ENCODE measurements at places on chromosomes 16 and 17. TPM values are rescaled to one million over a fixed set of nuclear protein-coding genes. Genes with fewer than 3 reads are reported as not detected.

Gene CCDC154
- 0.69 TPM for total RNA-seq

DNA sequence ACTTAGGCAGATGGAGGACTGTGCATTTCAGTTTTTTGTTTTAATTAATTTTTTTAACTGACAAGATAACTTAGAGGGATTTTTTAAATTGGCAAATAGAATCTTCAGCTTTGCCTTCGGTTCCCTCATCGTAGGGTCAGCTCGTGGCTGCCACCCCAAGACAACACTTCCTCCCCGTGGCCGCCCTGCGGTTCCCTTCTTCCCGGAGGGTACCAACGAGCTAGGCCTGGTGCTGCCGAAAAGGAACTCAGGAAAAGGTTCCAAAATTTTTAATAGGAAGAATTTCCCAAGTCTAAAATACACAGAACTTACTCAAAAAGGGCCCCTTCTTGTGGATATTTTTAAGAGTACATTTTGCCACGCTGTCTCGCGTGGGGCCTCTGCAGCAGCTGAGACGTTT lies 210.4 kb upstream of the CHMP6 start:
- no peak for DNase-seq

DNA sequence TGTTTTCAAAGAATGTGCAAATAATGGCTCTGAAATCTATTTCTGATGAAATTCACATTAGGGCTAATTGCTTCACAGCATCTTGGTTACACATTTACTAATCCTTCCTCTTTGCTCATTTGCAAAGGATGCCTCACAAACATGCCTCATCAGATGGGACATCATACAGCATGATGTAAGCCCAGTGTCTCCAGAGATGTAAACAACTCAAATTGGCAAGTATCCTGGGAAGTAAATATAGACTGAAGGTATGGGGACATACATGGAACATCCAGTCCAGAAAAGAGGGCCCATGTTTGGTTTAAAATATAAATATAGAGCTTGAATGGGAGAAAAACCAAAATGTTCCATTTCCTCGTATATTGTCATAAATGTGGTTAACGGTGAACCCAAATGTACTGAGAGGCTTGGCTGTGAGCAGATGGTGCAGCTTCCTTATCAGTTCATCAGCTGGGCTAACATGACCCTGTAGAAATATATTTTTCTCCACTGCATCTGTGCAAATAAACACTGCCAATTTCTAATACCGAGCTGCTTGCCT lies 142.9 kb upstream of the NUDT7 start:
- DNase-seq: no peak

GRCh38 chr17:61862105-61862574 lies 1.2 kb downstream of the BRIP1 start:
- DNase-seq: no peak

- no peak for DNase-seq
Measured at GRCh38 chr16:27353853-27354252, 40.1 kb downstream of the IL4R start.

- no peak for DNase-seq
Measured at GRCh38 chr17:38364741-38365140, 13.1 kb downstream of the SOCS7 start.

Gene CLDN6
- total RNA-seq: not detected

Gene CA7
- not detected for total RNA-seq

Gene RAPGEFL1
- 2.8 TPM for total RNA-seq

GRCh38 chr16:27313422-27314160 lies at the start of gene IL4R:
Gene IL4R, plus strand, starts transcription at chr16:27313974. Its CDS starts 26,230 bp downstream, at chr16:27340204.
- peak; percentile 79 for DNase-seq

Gene CNGB1
- not detected for total RNA-seq

Gene GPS1
- total RNA-seq: 89.8 TPM

DNA sequence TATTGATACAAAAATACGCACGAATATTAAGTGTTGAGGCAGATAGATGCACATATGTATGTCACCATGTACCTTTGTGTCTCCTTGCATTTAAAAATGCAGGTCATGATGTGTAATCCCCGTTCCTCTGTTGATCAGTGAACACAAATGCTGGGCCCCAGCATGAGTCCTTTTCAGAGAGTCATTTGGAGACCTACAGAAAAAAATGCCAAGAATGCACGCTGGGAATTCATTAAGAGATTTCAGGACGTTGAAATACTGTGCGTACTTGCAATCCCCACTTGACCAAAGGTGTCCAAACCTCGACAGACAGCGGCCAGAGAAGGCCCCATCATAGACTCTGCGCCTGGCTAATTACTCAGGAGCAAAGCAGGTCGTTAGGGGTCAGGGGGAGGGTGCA lies 496.0 kb downstream of the MAF start:
- DNase-seq: no peak

Gene DPEP3
- 0.10 TPM for total RNA-seq

DNA sequence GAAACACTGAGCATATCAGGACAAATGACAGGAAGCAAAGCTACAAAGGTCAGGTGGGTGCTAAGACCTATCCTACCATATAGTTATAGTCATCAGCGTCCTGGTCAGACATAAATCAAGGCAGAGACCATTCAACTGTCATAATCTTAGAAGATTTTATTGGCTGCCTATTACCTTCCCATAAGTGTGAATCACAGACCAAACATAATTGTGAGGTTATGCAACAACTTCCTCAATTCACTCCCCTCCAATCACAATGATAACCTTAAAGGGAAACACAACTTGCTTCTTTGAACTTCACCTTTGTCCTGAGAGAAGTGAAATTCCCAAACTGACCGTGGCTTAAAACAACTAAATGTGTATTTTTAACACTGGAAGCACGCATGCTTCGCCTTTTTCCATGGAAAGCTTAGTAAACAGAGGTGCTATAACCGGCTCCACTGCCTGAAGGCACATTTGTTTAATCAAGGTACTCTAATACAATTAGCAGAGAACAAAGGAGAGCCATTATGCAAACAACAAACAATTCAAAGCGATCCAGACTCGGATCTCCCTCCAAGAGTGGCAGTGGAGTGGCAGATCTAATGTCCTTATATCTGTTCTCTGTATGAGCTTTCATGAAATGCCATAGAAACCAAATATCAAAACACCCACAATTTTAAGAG lies 84.9 kb downstream of the TMEM114 start:
- no peak for DNase-seq

GRCh38 chr17:57677858-57678257 lies 67.2 kb downstream of the CCDC182 start:
- no peak for DNase-seq

DNA sequence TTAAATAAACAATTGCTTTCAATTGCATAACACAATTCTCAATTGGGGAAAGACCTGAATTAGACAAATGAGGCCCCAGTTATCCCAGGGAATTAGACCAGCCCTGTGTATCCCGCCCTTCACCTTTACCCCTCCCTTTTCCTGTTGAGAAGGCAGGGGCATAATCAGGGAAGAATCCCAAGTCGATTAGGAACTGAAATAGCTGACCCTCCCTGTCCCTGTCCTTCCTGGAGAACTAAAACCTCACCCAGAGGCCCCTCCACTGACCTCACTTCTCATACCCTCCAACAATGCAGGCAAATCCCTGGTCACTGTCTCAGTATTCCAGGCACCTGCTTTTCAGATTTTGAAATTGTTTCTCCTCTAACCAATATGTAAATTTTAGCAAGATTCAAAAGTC lies 165.4 kb upstream of the CDH11 start:
- DNase-seq: no peak

Gene NLRC3
- total RNA-seq: 1.4 TPM

DNA sequence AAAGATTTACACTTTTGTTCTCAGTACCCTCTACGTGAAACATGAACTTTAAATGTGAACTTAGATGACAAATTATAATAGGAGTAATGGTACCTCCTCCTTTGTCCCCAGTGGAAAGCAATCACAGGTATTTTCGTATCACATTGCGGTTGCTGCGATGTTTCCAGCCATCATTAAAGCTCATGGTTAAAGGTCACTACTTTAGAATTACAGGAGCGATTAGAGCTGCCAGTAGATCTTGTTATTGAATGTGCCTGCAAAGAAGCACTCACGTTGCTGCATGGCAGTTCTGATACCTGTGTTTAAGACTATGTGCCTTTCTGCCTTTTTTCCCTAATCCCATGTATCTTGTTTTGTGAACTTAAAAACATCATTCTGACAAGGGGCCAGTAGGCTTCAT lies 301.0 kb downstream of the CPPED1 start:
- DNase-seq: no peak

Gene CSNK1D
- 115 TPM for total RNA-seq

GRCh38 chr17:65589321-65589720 lies 27.9 kb upstream of the AXIN2 start:
- no peak for DNase-seq

Gene CD300E
- 0.50 TPM for total RNA-seq

- no peak for DNase-seq
Measured at GRCh38 chr17:6510321-6510977, 45.9 kb downstream of the PITPNM3 start.

- DNase-seq: no peak
Measured at GRCh38 chr17:81920612-81921536, 2.9 kb upstream of the SIRT7 start.

DNA sequence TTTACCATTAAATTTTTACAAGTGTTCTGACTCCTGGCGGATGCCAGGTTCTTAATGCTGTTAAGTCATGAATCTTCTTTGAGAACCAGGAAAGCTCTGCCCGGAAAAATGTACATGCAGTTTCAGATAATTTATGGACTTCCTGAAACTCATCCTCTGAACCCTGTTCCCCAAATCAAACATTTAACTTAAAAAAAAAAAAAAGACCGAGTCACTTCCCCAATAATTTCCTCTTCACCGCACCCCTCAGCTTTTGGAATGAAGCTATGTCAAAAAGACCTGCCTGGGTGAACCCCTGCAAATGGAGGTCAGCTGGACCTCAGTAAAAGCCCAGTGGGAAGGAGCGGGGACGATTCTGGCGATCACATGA lies 15.0 kb downstream of the ZNF232 start:
- no peak for DNase-seq

DNA sequence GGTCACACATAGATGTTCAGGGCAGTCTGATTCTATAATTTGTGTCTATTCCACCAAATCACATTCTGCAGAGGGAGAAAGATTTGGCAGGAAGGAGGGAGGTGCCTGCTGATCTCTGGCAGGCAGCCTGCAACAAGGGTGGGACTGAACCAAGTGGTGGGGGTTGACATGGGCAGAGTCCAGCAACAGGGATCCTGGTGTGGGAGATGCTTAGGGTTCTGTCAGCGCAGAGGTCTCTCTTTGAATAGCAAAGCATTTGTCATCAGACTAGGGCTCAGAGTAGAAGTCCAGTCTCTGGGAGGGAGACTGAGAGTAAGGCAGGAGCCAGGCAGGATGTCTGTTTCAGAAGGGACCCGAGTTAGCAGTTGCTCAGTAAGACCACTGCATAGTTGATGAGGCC lies 94.6 kb downstream of the UTP18 start:
- DNase-seq: no peak

Gene TOX3
- total RNA-seq: not detected

DNA sequence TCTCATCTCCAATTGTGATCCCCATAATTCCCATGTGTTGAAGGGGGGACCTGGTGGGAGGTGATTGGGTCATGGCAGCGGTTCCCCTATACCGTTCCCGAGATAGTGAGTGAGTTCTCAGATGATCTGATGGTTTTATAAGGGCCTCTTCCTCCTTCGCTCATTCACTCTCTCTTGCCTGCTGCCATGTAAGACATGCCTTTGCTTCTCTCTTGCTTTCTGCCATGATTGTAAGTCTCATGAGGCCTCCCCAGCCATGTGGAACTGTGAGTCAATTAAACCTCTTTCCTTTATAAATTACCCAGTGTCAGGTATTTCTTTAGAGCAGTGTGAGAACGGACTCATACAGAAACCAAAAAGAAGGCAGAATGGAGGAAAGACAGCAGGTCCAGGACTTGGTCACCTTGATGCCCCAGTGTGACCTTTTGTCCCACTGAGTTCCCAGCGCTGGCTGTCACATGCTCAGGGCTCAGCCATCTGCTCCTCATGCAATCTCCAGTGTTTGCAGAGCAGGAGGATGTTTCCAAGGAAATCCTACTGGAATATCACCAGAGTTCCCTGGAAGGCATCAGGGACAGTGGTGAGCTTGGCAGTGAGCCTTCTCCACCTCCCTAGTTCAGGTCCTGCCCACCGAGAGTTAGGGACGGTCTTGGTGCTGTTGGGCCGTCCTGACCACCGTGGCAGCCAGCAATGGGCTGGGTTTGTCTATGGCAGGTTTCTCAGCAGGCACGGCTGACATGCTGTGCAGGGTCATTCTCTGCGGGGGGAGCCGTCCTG lies 96.7 kb downstream of the SEC14L1 start:
- DNase-seq: no peak

DNA sequence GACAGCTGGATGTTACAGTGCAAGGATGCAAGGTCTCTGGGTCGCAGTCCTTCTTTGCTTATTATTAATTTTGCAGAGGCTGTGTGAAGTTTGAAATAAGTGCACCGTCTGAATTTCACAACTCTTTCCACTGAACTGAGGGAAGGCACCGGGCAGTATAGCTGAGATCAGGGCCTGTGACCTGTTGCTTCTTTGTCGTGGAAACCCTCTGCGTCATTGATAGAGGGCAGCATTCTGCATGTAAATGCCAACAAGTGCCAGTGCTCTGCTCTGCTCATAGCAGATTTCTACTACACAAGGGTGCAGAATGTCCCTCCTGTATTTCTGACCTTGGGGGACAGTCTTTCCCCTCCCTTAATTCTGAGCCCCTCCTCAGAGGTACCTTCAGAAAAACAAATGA lies 26.0 kb downstream of the CD300LF start:
- no peak for DNase-seq

GRCh38 chr17:8801135-8801840 lies 2.1 kb upstream of the MFSD6L start:
- no peak for DNase-seq

GRCh38 chr17:81509207-81509971 lies 3.2 kb downstream of the ACTG1 start:
- no peak for DNase-seq

Gene C1QTNF8
- total RNA-seq: not detected

DNA sequence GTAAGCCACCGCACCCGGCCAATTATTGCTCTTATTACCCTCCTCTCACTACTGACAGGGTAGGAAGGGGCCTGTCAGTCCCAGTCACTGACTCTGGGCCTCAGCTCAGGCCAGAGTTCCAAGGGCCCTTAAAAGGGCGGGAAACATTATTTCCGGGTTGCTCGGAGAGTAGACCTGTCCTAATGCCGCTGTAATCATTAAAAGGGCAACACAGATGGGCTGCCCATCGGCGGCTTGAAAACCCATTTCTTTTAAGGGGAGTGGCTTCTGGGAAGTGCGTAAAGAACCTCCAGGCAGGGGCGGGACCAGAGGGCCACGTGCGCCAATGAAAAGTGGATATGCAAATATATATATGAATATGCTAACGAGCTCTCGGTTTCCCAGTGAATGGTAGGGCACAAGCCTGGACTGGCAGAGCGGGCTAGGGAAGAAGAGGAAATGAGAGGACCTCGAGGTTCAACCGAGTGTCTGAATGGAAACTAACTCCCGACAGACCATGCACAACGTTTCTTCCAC lies 26.6 kb downstream of the PIPOX start:
- no peak for DNase-seq

Gene TEX19
- not detected for total RNA-seq

Gene KCNJ18
- not detected for total RNA-seq

Gene ACSM2B
- not detected for total RNA-seq

Gene PLA2G10
- not detected for total RNA-seq

- DNase-seq: no peak
Measured at GRCh38 chr17:35907691-35908090, 22.9 kb downstream of the RDM1 start.

Measured in psoas muscle (tissue), 8 donors.